ENCODE measurements at places on chromosomes 5 and 9. TPM values are rescaled to one million over a fixed set of nuclear protein-coding genes. Genes with fewer than 3 reads are reported as not detected.

Gene FOXD1
- 0.10 TPM for total RNA-seq

Gene PRRX2
- 5.6 TPM for total RNA-seq

DNA sequence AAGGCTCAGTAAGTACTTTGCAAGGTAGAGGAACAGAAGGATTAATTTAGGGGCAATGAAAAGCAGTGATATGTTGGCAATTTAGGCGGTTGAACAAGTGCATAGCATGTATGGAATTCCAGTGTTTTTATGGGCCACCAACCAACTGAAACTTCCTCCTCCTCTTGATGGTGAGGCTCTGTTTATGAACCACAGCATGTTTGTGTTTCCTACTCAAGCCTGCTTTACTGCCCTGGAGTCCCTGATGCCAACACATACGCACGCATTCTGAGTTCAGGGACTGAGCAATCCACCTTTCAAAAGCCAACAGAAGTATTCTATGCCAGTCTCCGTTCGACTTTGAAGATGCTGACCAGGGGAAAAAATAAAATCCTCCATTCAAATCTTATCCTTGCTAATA lies 417.5 kb downstream of the EFNA5 start:
- DNase-seq = no peak
- H3K27ac ChIP-seq = no peak overlapping the region
- H3K27me3 ChIP-seq = no peaks in the 10 kb centered on the region
- no peaks in the 10 kb centered on the region for H3K4me1 ChIP-seq
- no peaks in the 10 kb centered on the region for H3K36me3 ChIP-seq

GRCh38 chr5:45694971-45695803 lies 993 bp downstream of the HCN1 start:
- peaks cover 58% of the 10 kb centered on the region for H3K27me3 ChIP-seq
- peaks cover 8% of the 10 kb centered on the region for H3K4me1 ChIP-seq
- no peak for DNase-seq
- no peak overlapping the region for H3K27ac ChIP-seq
- peak overlapping the region; percentile 9 for H3K4me3 ChIP-seq

Measured in left lung (tissue), 14 donors.